ENCODE measurements at places on chromosomes 3 and 15. TPM values are rescaled to one million over a fixed set of nuclear protein-coding genes. Genes with fewer than 3 reads are reported as not detected.

Gene GCNT3
- total RNA-seq = not detected

Gene TPM1
- 951 TPM for total RNA-seq

Gene CAMP
- not detected for total RNA-seq

Gene UBE2E2
- 45.4 TPM for total RNA-seq

Gene AMT
- total RNA-seq = 1.4 TPM

Gene APOD
- total RNA-seq = 8.9 TPM

Gene C3orf33
- total RNA-seq = 0.65 TPM

Gene ZNF660
- 0.49 TPM for total RNA-seq

Gene FOXB1
- total RNA-seq = not detected

Gene RGMA
- total RNA-seq = not detected

Gene CCDC9B
- total RNA-seq = 10.8 TPM

Gene CMTM8
- total RNA-seq = 1.6 TPM

Gene CD47
- 23.5 TPM for total RNA-seq

Gene CATSPER2
- 0.97 TPM for total RNA-seq

Gene SNRK
- 147 TPM for total RNA-seq

Gene PAQR5
- total RNA-seq = under 0.01 TPM

Gene TMC3
- not detected for total RNA-seq

Gene FAH
- total RNA-seq = 11.6 TPM

Gene CCNB2
- 18.7 TPM for total RNA-seq

Gene EPB42
- total RNA-seq = not detected

Gene NPAP1
- not detected for total RNA-seq

Gene KNL1
- 16.5 TPM for total RNA-seq

Gene SUCNR1
- under 0.01 TPM for total RNA-seq

Gene NR1I2
- under 0.01 TPM for total RNA-seq

Gene HIGD2B
- not detected for total RNA-seq

Gene GAP43
- total RNA-seq = not detected

Gene KAT2B
- 17.6 TPM for total RNA-seq

Data from bladder microvascular endothelial cell (primary cell).